CD4-positive, alpha-beta T cell treated with Interleukin-4 for 1 hour (primary cell): ENCODE measurements at places on chromosomes 4 and X.

- no peak for DNase-seq
Measured at GRCh38 chr4:155692361-155692760, 25.7 kb downstream of the GUCY1A1 start.

DNA sequence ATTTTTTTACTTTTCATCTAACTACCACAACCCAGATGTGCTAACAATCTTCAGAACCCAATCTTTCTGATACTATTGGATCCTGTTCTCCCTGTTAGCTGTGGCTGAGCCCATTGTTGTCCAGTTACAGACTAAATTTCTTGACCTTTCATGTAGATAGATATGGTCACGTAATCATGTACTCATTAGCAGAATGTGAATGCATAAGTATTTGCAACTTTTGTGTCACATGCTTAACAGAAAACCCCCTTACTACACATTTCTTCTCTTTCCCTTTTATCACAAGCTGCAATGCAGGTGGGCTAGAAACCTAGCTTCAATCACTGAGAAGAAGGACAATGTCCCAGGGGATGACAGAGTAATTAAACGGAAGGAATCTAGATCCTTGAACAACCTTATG lies 13.1 kb upstream of the FAM13A start:
- DNase-seq, result no peak

- DNase-seq, result no peak
Measured at GRCh38 chrX:70231666-70232065, 2.8 kb upstream of the AWAT1 start.

DNA sequence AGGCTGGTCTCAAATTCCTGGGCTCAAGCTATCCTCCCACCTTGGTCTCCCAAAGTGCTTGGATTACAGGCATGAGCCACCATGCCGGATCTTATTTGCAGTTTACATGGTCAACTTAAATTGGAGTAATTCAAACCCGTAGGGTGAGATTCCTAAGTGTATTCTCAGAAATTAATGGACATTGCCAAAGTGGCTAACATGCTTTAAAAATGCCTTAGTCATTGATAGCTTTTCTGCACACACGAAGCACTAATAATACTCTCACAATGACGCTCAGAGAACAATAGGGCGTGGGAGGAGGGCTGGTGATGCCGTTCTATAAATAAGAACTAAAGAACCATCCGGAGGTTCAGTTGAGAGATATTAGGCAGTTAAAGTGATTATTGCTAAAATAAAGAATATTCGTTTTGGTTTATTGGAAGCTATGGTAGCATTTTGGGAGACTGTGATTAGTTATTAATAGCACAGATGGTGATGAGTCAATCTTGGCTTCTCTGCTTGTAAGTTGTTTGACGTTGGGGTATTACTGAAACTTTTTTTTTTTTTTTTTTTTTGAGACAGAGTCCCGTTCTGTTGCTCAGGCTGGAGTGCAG lies 79.1 kb downstream of the TRAPPC11 start:
- DNase-seq, result no peak

DNA sequence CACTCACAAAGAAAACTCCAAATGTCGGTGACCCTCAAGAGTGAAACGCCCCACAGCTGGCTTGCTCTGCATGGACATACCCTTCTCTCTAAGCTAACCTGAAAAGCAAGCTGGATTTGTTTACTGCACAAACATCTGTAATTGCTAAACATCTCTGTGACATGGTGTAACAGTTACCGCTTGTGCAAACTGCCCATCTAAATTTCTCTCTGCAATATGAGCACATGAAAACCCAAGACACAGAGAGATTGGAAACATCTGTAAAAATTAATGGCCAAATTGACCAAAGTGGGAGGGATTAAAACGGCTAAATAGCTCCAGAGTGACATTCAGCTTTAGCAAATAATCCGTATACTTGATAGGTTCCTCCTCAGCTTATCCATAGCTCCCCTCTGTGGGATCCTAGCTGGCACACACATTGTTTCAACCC lies 155.0 kb upstream of the MAP3K15 start:
- DNase-seq, result no peak

GRCh38 chr4:159237975-159238374 lies 135.1 kb downstream of the RAPGEF2 start:
- DNase-seq, result no peak

DNA sequence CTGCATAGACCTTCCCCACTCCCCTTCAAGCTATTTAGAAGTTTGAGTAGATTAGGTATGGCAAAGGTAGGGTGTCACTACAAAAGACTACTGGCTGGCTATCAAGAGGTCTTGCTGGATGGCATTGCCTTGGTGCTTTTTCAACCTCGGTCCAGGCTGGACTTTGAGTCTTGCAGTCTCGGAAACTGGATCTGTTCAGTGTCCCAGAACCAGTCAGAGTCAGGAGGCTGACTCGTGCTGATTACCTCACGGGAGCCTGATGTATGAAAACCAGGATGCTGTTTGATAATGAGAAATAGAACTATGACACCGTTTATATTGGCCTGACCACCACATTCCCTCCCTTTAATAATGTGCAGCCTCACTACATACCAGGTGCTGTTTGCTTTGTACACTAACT lies 2.7 kb upstream of the PHKA1 start:
- DNase-seq, result no peak

DNA sequence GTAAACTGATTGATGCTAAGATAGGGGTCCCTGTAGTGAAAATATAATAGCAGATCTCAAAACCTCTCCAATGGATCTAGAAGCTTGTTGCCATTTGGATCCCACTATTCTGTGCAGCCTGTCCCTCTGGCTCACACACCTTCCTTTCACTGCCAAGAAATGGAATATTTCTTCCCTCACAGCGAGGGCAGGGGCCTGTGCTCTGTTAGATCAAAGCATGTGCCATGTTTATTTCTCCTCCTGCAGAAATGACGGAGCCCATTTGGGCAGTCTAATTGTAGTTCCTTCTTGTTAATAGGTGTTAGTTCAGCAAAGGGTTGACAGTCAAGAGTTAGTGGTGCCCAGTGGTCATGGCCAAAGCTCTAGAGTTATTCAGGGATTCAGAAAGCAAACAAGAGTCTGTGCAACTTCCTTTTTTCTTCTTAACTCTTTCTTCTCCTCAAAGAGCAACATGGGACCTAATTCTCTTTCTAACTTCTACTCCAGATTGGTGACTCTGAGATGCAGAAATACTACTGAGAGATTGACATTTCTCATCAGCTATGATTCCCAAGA lies 106.8 kb downstream of the STOX2 start:
- no peak for DNase-seq

DNA sequence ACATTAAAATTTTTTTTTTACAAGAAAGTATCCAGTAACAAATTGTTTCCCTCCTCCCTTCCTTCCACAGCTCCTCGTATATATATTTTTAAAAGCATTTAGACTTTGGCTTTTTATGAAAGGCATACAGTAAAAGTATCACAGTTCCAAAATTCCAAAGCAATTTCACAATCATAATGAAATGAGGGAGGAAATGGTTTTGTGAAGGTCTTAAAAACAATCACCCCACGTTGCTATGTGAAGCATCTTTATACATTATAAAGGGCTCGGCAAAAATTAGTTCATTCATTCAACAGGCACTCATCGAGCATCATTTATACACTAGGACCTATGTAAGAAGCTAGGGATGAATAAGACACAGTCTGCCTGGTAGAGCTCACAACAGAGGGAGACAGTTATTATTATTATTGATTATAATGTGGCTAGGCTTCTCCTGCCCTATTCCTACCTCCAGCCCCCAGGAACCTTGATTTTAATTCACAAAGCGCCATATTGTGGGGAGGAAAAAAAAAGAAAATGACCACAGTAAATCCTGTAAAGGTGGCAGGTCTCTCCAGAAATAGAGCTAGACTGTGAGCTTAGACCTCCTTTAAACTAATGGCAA lies 239.9 kb downstream of the MAML3 start:
- no peak for DNase-seq

GRCh38 chr4:103098756-103099440 lies 736 bp downstream of the BDH2 start:
- DNase-seq, result no peak

DNA sequence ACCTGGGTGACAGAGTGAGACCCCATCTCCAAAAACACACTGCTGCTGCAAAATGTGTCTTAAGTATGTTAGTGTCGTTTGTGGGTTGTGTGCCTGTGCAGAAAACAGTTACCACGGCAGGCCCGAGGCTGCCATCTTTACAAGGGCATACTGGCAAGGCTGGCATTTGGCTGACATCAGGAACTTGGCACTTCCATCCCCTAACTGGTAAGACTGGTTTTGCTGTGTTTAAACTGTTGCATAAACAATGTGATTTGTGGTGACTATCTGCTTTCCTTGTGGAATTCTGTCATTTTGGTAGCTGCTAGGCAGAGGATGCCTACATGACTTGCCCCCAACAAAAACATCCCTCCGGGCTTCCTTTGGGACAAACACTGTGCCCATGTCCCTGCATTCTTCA lies 12.3 kb downstream of the LRP2BP start:
- no peak for DNase-seq

- no peak for DNase-seq
Measured at GRCh38 chr4:16032396-16032770, 51.4 kb downstream of the PROM1 start.

DNA sequence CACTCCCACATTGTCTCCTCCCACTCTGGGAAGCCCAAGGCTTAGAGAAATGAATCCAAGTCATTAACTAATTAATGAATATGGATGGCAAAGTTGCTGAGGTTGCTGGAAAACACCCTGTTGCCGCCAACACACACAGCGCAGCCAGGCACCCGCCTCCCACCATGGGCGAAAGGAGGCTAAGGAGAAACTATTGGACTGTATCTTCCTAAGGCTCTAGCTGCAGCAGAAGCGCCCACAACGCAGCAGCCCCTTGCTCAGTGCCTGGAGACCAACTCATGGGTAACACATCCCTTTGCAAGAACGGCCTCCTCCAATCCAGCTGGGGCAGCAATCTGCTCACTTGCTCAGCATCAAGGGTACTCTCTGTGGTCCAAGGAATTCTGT lies 34.2 kb downstream of the TSC22D3 start:
- DNase-seq, result no peak

GRCh38 chr4:143625632-143626031 lies 74.8 kb downstream of the FREM3 start:
- DNase-seq, result no peak

- no peak for DNase-seq
Measured at GRCh38 chrX:63128509-63128908, 222.6 kb downstream of the SPIN4 start.

- no peak for DNase-seq
Measured at GRCh38 chr4:90071289-90072235, 55.6 kb upstream of the CCSER1 start.

- no peak for DNase-seq
Measured at GRCh38 chr4:86706923-86707597, 112.9 kb downstream of the PTPN13 start.

DNA sequence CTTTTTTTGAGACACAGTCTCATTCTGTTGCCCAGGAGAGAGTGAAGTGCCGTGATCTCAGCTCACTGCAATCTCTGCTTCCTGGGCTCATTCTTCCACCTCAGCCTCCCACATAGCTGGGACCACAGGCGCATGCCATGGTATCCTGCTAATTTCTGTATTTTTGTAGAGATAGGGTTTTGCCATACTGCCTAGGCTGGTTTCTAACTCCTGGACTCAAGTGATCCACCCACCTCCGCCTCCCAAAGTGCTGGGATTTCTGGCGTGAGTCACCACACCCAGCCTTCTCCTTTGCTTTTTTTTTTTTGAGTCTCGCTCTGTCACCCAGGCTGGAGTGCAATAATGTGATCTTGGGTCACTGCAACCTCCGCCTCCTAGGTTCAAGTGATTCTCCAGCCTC lies 94.1 kb downstream of the PDS5A start:
- no peak for DNase-seq

DNA sequence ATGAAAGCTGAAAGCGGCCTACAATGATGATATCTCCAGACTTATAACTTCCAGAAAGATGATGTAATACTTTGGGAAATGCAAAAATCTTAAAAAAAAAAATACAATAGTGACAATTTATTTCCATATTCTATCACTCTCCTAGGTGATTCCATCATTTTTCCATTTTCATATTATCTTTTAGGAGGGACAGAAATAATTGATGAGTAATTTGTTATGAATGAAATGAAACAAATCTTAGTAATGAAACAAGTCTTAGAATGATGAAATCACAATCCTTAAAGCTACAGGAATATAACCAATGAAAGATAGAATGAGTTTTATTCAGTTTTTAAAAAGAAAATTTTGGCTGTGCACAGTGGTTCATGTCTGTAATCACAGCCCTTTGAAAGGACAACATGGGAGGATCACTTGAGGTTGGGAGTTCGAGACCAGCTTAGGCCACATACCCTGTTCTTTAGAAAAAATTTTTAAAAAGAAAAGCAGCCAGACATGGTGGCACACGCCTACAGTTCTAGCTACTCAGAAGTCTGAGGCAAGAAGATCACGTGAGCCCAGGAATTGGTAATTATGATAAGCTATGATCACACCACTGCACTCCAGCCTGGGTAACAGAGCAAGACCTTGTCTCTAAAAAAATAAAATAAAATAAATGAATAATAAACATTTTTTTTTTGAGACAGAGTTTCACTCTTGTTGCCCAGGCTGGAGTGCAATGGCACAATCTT lies 21.7 kb downstream of the CLOCK start:
- DNase-seq, result no peak
